WTC11 (cell line): ENCODE measurements at places on chromosomes 13 and 19. TPM values are rescaled to one million over a fixed set of nuclear protein-coding genes. Genes with fewer than 3 reads are reported as not detected.

- peaks cover 22% of the 10 kb centered on the region for H3K36me3 ChIP-seq
- no peak overlapping the region for H3K27ac ChIP-seq
- DNase-seq, result no peak
- no peak overlapping the region for H3K4me3 ChIP-seq
Measured at GRCh38 chr19:50490411-50490811, 13.8 kb upstream of the GARIN5A start.

GRCh38 chr13:32838945-32839344 is 177.3 kb upstream of the KL start:
- no peak for DNase-seq
- no peak overlapping the region for H3K4me3 ChIP-seq
- 0 out of 2 replicates have a peak overlapping the region, but pooled peaks have one; percentile 57 for H3K27ac ChIP-seq
- peaks cover 14% of the 10 kb centered on the region for H3K36me3 ChIP-seq

DNA sequence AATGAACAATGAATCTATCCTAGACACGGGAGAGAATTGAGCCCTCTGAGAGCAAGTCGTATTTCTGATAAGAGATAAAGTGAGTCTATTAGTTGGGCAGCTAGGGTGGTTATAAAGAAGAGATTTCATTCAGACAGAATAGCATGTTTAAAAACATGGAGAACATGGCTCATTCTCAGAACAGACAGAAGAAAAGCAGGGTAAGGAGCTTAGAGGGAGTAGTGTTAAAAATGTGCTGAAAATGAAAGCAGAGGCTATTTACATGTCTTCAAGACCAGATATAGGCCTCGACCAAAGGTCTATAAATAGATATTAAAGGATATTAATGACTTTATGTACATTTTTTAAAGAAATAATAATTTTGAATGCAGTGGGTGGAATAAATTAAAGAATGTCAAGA is 149.5 kb downstream of the SLITRK1 start:
- H3K4me3 ChIP-seq, result no peak overlapping the region
- no peaks in the 10 kb centered on the region for H3K36me3 ChIP-seq
- peaks cover 18% of the 10 kb centered on the region for H3K4me1 ChIP-seq
- H3K27ac ChIP-seq, result no peak overlapping the region
- DNase-seq, result no peak

GRCh38 chr13:48731957-48732569 is 78.3 kb downstream of the CYSLTR2 start:
- H3K4me3 ChIP-seq, result 0 out of 2 replicates have a peak overlapping the region, but pooled peaks have one; percentile 1
- H3K36me3 ChIP-seq, result no peaks in the 10 kb centered on the region
- H3K27ac ChIP-seq, result no peak overlapping the region
- H3K4me1 ChIP-seq, result peaks cover 29% of the 10 kb centered on the region

DNA sequence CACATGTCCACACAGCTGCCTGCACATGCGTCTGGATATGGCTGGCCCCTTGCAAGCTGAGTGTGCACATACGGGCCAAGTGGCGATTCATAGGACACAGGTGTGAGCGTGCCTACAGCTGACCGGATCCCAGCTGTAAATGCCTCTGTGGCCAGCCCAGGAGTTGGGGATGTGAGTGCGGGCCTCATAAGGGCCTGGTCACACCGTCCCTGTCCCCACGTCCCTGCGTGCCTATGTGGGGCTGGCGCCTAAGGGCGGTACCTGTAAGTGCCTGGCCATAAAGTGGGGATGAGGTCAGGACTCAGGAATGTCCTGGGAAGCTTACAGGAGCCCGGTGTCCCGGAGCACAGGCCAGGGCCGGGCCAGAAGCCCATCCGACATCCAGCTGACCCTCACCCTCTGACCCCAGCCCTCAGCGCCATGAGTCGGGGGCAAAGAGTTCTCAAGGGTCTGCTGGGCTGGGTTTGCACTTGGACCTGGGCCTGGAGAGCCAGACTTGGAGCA is 1.3 kb upstream of the ARHGAP45 start:
- peaks cover 17% of the 10 kb centered on the region for H3K4me1 ChIP-seq
- no peak for DNase-seq
- H3K27me3 ChIP-seq, result peaks cover 33% of the 10 kb centered on the region
- no peak overlapping the region for H3K27ac ChIP-seq
- H3K4me3 ChIP-seq, result peak overlapping the region; percentile 65

DNA sequence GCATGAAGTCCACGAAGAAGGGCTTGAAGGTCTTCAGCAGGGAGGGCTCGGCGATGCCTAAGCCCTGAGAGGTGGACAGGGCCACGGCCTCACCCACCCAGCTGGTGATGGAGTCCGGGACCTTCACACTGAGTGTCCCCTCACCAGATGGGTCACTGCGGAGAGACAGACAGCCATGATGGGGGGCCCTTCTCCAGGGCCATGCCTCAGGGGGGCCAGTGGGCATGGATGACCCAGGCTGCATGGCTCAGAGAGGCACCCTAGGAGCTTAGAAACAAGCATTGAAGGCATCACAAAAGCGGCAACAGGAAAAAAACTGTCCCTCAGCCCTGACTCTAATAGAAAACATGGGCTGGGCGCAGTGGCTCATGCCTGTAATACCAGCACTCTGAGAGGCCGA is 63.2 kb downstream of the F2RL3 start:
- peaks cover 4% of the 10 kb centered on the region; the same call in 1 of the 2 replicates for H3K36me3 ChIP-seq
- peaks cover 2% of the 10 kb centered on the region; the same call in 1 of the 2 replicates for H3K27me3 ChIP-seq
- DNase-seq, result no peak
- peaks cover 2% of the 10 kb centered on the region; the same call in 1 of the 2 replicates for H3K4me1 ChIP-seq

- peaks cover 13% of the 10 kb centered on the region for H3K4me1 ChIP-seq
- DNase-seq, result no peak
- no peaks in the 10 kb centered on the region for H3K36me3 ChIP-seq
Measured at GRCh38 chr19:50924586-50924985, 13.4 kb upstream of the KLK4 start.

GRCh38 chr13:76231522-76232167 is 595.5 kb downstream of the LMO7 start:
- DNase-seq, result peak; percentile 11
- no peaks in the 10 kb centered on the region for H3K27me3 ChIP-seq
- no peak overlapping the region for H3K27ac ChIP-seq
- H3K36me3 ChIP-seq, result no peaks in the 10 kb centered on the region

- peaks cover 12% of the 10 kb centered on the region for H3K4me1 ChIP-seq
- H3K27me3 ChIP-seq, result no peaks in the 10 kb centered on the region; the same call in 1 of the 2 replicates
- H3K27ac ChIP-seq, result no peak overlapping the region
- no peak overlapping the region for H3K4me3 ChIP-seq
- H3K36me3 ChIP-seq, result no peaks in the 10 kb centered on the region
- no peak for DNase-seq
Measured at GRCh38 chr13:36377826-36378468, 31.8 kb upstream of the SPART start.

- no peak overlapping the region for H3K27ac ChIP-seq
- no peak overlapping the region for H3K4me3 ChIP-seq
- no peaks in the 10 kb centered on the region for H3K36me3 ChIP-seq
- no peak for DNase-seq
- no peaks in the 10 kb centered on the region for H3K27me3 ChIP-seq
- H3K4me1 ChIP-seq, result no peaks in the 10 kb centered on the region
Measured at GRCh38 chr13:101579281-101579802, 126.9 kb downstream of the ITGBL1 start.

DNA sequence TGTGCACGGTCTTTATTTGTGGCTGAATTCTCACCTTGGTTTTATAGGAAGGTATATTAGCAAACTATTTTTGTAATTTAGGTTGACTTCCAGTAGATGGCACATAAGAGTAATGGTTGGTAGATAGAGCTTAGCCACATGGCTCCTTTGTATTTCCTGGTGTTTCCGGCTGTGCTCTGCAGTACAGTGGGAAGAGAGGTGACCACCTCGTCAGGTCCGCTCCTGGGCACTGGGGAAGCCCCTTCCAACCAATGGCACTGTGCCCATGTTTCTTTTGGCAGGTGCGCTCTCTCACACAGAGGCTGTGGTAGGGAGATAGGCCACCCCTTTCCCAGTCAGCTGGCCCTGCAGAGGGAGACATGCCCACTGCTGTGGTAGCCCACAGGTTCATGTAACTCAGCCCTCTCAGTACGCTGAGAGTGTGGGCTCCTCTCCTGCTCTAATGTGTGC is 74.3 kb upstream of the ATP12A start:
- DNase-seq, result no peak
- H3K36me3 ChIP-seq, result no peaks in the 10 kb centered on the region
- no peak overlapping the region for H3K27ac ChIP-seq
- peaks cover 22% of the 10 kb centered on the region for H3K27me3 ChIP-seq

DNA sequence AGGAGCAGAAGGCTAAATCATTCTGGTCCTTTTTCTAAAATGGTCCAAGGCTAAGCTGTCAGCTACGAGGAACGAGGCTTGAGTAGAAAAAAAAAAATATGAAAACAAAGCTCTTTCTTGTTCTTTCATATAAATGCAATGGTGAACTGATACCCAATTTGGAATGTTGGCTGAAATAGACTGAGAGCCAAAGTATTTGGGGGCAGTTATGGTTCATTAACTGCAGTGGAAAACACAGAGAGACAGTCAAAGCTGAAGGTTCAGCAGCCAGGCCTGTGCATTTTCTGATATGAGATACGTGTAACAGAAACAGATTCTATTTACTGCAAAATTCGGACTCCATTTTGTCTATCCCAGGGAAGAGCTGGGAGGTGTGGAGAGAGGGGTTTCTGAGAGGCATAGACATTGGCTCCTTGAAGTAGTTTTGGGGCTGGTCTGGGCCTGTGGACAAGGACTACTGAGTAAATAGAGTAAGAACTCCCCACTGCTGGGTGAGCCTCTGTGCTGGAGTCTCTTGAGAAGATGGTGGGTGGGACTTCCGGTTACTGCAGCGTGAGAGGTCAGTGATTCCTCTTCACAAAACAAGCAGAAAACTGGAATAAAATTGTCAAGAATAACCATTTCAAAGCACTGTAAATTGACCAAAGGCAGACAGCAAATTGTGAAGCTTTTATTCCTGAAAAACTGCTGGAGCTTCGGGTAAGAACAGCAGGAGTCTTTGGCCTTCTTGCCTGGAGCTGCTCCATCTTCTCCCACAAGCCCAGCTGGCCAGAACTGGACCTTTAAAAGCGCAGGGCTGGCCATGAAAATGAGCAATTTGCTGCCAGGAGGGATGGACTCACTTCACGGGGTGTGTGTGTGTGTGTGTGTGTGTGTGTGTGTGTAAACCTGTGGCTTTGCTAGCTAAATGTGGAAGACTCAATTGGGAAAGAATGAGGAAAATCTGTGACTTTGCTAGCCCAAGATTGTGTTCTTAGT is 43.1 kb upstream of the CNMD start:
- H3K4me3 ChIP-seq, result no peak overlapping the region
- no peaks in the 10 kb centered on the region; the same call in 1 of the 2 replicates for H3K27me3 ChIP-seq
- H3K4me1 ChIP-seq, result peaks cover 15% of the 10 kb centered on the region

DNA sequence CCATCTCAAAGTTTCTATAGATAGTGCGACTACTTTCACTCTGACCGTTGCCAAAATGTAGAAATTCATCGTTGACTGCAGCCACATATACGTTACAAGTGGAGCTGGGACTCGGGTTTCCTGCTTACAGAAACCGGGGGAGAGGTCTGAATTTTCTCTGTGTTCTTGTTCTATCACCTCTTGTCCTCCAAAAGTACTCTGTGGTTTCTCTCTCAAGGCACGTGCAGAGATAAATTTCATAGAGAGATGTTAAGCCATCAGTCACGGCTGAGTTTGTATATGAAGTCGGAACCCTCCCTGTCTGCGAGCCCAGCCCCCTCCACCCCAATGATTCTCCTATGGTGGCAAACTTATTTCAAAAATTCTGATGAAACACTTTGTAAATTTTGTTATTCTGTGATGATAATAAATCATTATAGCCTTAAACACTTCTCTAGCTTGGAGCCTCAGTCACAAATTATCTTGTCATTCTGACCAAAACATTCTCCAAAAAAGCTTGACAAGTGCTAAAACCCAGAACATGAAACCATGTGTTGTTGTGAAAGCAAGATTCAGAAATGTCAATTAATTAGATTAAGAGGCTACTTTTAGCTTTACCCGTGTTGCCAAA is 87.5 kb downstream of the TSHZ3 start:
- peaks cover 35% of the 10 kb centered on the region for H3K4me1 ChIP-seq
- H3K36me3 ChIP-seq, result no peaks in the 10 kb centered on the region
- H3K4me3 ChIP-seq, result no peak overlapping the region
- H3K27ac ChIP-seq, result no peak overlapping the region

- H3K27me3 ChIP-seq, result peaks cover 4% of the 10 kb centered on the region
- no peaks in the 10 kb centered on the region for H3K36me3 ChIP-seq
- peak; percentile 48 for DNase-seq
- peaks cover 11% of the 10 kb centered on the region for H3K4me1 ChIP-seq
Measured at GRCh38 chr19:34555447-34555846, 73.9 kb downstream of the WTIP start.

DNA sequence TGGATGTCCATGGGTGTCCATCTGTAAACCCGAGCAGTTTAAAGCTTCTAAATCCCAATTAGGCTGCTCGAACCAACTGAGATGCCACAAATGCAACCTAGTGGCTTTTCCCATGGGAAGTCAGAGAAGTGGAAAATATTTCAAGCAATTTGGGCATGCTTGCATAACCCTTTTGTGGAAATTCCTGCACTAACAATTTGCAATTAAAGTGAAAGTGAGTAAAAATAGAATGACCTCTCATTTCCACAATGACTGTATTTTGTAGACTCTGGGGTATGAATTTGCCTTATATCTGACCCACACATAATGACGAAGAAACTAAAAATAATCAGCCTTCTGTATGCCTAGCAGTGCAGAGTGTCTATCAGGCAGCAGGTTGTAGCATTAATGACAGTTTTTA is 91.8 kb upstream of the TSC22D1 start:
- H3K4me1 ChIP-seq, result peaks cover 20% of the 10 kb centered on the region
- H3K4me3 ChIP-seq, result no peak overlapping the region
- no peak for DNase-seq

DNA sequence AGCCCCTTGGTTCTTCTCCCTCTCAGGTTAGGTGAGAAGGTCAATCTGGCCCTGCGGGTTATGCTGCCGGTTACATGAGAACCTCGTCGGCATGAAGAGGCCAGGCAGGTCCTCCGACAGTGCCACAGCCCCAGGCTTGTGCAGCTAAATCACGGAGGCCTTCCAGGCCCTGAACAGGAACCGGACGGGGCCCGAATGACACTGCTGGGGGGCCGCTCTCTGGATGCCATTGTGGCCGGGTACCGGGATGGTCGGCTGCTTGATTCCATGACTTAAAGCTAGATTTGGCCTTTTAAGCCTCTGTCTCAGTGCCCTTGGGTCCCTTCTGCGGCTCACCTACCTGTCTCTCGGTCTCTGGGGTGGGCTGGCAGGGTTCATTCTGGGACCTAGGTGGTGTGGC is 48.4 kb downstream of the C1QTNF9 start:
- no peaks in the 10 kb centered on the region for H3K36me3 ChIP-seq
- DNase-seq, result no peak
- H3K27ac ChIP-seq, result no peak overlapping the region
- no peaks in the 10 kb centered on the region for H3K4me1 ChIP-seq
- H3K4me3 ChIP-seq, result no peak overlapping the region
- H3K27me3 ChIP-seq, result no peaks in the 10 kb centered on the region

GRCh38 chr13:78596736-78597601 is 6.4 kb downstream of the POU4F1 start:
- H3K27me3 ChIP-seq, result peaks cover 98% of the 10 kb centered on the region
- peak overlapping the region; percentile 68 for H3K4me3 ChIP-seq
- DNase-seq, result peak; percentile 61
- H3K4me1 ChIP-seq, result peaks cover 59% of the 10 kb centered on the region

The TUBGCP3 gene
- total RNA-seq, result 29.9 to 32.3 TPM (median 32.1 TPM) in 3 replicates

The LMTK3 gene
- total RNA-seq, result 15.9 to 19.4 TPM (median 19.1 TPM) in 3 replicates

The SPACA7 gene
- not detected in 3 replicates for total RNA-seq

The CEACAM16 gene
- total RNA-seq, result not detected in 3 replicates

The ZNF865 gene
- 18.5 to 21.7 TPM (median 19.0 TPM) in 3 replicates for total RNA-seq

The NOTCH3 gene
- total RNA-seq, result 133 to 153 TPM (median 144 TPM) in 3 replicates

The TJP3 gene
- 36.2 to 44.0 TPM (median 39.7 TPM) in 3 replicates for total RNA-seq
